ENCODE measurements at places on chromosomes 2 and 18.

DNA sequence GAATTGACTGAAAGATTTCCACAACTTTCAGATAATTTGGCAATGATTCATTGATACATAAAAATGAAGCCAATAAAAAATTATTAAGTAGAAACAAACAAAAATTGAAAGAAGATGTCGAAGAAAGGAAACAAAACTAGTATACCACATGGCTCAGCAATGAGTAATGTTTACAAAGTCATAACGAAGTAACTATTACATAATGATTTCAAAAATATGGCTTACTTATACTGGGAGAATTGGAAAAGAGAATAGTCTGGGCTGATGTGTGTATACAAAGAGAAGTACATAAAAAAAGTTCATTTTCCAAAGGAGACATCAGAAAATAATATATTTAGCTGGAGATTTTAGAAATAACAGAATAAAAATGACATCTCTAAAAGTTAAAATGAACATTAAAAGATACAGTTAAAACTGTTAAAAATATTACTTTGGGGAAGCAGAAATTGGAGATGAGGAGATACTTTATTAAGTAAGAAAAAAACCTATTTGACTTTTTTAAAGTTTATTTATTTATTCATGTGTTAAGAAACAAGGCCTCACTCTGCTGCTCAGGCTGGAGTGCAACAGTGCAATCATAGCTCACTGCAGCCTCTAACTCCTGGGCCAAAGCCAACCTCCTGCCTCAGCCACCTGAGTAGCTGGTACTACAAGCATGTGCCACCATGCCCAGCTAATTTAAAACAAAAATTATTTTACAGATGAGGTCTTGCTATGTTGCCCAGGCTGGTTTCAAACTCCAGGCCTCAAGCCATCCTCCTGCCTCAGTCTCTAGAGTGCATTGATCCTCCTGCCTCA is 409.7 kb upstream of the PIK3C3 start:
- DNase-seq: no peak

DNA sequence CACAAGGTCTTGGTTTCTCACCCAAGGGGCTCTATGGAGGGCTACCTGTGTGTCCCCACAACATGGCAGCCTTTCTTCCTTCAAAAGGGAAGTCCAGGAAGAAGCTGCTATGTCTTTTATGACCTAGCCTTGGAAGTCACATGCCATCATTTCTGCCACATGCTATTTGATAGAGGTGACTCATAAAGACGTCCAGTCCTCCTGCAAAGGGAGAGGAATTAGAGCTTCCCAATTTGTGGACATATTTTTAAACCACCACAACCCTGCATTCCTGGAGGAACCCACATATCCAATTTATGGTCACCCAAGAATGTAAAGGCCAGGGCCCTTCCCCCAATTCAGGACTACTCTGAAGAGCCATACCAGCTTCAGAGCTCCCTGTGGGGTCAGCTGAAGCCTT is 246.2 kb downstream of the CYP26B1 start:
- no peak for DNase-seq

DNA sequence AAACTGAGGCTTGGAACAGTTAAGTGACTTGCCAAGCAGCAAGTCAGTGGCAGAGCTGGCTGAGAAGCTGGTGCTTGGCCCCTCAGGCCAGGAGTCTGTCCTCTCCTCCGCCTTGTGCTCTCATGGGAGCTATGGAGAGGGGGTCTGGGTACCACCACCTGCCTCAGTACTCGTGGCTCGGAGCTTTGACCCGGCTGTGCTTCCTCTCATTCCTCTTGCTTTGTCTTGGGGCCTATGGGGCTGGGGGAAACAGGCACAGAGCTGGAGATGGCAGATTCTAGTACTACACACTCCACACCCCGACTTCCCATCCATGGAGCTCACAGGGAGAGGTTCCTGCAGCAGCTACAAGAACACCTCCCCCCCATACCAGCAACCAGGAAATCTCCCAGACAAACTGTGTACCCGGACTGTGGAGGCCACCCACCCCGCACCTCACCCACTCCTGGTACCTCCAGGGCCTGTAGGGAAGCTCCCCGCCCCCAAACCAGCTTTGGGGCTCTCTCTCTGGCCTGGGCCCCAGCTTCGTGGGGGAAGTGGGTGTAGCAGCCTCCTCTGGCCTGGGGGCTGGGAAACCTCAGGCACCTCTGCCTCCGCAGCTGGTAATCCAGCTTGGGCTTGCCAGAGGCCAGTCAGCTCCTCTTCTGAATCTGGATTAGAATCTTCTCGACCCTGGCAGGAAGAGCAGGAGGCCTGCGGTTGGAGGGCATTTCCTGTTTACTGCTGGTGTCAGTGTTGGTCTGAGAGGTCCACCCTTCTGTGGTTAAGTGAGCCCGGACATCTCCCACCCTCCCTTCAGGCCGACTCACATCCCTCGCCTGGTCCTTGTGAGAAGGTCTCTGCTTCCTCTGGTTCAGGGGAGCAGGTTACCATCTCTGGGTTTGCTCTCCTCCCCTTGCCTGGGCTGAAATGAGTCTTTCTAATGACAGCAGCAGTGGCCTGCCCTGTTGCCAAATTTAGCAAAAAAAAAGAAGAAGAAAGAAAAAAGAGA is 22.3 kb upstream of the RHOB start:
- DNase-seq: no peak

DNA sequence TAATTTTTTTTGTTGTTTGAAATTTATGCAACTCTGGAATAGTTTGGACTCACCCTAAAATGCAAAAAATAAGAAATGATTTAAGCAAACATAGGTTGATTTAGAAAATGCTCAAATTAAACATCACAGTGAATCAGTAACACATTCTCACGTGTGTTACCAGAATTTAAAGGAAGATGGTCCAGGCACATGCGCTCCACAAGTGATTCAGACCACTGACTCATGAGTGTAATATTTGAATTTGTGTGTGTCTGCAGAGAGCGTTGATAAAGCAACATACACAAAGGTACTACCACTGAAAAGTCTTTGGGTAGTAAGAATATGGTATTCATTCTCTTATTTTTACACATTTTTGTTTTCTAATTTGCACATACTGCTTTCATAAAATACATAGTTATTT is 7.9 kb downstream of the SS18 start:
- no peak for DNase-seq

- no peak for DNase-seq
Measured at GRCh38 chr18:31042406-31043181, at the start of gene DSC3. Gene DSC3 (minus strand): TSS chr18:31042742. CDS start chr18:31042660, 82 bp downstream.

DNA sequence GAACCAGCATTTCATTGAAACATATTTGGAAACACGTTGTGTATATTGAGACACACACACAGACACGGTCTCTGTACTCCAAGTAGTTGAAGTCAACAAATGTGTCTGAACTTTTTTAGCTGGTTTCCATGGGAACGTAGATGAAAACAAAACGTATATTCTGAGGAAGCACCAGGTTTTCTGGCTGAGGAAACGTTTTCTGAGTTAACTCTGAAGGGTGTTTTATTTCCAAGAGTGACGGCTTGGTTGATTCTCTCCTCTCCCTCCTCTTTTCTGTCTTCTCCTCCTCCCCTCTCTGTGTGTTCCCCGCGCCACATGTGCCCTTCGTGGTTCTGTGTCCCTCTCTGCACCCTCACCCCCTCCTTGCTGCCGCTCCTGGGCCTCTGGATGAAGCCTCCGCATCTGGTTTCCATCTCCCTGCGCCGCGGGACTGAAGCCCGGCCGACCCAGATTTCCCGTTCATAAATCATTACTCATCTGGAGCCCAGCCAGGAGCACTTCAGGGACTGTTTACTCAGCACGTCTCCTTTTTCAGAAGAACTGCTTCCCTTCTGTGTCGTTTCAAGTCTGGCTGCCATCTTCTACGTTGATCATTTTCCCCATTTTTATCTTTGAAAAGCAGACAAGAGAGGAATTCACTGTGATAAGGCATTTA is 122.7 kb downstream of the COL6A3 start:
- DNase-seq: no peak

- DNase-seq: no peak
Measured at GRCh38 chr2:11239666-11240462, 84.6 kb downstream of the SLC66A3 start.

GRCh38 chr18:6837904-6838303 is 108.4 kb downstream of the ARHGAP28 start:
- no peak for DNase-seq

DNA sequence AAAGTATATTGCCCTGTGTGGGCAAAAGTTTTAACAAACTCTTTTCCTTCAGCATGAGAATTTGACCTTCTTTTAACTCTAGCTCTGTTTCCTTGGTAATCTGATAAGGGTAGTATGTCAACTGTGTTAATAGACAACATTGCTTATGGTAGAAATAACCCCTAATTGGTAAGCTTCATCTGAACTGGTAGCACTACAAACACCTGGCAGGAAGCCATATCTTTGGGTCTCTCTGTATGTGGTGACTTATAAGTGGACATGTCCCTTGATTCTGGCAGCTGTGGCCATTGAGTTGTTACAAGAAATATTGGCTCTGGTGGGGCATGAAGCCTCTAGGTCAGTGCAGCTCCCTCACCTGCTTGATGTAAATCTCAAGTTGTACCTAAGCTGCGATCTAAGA is 46.9 kb downstream of the MBD5 start:
- no peak for DNase-seq

DNA sequence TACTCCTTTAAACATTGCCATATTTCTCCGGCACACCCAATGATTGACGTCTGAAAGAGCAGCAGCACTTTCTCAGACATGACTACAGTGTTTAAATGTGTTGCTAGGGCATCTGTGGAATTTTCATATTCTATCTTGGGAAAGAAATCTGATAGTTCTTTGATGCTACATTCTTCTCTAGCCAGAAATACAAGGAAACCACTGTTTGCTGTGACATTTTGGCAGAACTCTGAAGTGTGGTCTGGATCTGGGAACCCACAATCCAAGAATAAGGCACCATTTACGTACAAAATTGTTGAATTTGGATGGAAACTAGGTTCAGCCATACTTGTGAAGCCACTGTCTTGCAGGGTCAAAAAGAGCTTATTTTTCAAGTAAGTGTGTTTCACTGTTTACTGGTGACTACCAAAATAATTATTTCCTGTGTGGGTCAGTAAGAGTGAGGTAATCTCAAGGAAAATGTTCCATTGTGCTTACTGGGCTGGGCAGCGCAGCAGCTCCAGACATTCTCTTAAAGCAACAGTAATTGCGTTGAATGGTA is 21.3 kb upstream of the CD28 start:
- DNase-seq: no peak
